Cerebellar nuclear complex (tissue), 1 donor: ENCODE measurements at places on chromosomes 1 and 21.

GRCh38 chr1:235021321-235021720, 107.3 kb downstream of the TOMM20 start:
- DNase-seq = no peak

- DNase-seq = no peak
These were observed 8.1 kb upstream of the ALG14 start for GRCh38 chr1:95080879-95081278.

DNA sequence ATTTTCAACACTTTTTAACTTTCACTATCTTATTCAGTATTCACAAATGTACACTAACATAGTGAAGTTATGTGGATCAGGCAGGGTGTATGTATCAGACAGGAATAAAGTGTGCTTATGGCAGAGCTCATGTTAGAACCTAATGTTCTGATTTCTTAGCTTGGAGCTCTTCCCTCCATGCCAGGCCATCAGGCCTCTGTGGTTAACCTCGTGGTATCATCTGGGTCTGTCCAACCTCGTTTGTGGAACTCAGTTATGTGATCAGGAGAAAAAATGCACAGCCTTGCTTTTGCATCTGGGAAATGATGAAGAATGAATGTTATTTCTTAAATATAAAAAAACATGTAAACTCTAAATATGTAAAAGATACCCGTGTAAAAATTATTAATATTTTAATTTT, 86.9 kb downstream of the MPZL1 start:
- DNase-seq = no peak

- no peak for DNase-seq
These were observed 19.8 kb downstream of the KMO start for GRCh38 chr1:241551759-241552638.
